ENCODE measurements at places on chromosomes 6 and 20.

GRCh38 chr20:32858189-32858588 is 534 bp upstream of the EFCAB8 start:
- no peak for DNase-seq

DNA sequence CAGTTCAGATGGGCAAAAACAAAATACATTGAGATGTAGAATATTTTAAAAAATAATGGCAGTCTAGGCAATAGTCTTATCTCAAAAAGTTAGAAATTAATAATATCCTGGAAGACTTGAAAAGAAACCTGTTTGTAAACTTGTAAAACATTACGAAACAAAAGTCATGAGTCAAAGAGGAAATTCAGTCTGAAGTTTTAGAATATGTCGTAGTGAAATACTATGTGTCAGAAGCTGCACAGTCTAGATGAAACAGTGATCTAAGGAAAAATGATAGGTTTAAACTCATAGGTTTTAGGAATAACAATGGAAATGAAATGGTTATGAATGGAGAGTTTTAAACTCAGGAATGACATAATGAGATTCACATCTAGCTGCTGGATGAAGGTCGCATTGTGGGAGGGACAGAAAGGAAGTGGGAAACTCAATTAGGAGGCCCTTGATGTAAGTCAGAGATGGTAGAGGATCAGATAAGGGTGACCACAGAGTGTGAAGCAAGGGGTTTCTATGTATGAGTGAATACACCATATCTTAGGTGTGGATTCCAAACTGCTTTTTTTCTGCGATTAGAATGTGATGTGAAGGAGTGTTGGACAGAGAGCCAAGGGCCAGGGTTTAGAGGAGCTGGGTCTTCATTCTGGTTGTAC is 2.8 kb downstream of the SNRPB2 start:
- no peak for DNase-seq

DNA sequence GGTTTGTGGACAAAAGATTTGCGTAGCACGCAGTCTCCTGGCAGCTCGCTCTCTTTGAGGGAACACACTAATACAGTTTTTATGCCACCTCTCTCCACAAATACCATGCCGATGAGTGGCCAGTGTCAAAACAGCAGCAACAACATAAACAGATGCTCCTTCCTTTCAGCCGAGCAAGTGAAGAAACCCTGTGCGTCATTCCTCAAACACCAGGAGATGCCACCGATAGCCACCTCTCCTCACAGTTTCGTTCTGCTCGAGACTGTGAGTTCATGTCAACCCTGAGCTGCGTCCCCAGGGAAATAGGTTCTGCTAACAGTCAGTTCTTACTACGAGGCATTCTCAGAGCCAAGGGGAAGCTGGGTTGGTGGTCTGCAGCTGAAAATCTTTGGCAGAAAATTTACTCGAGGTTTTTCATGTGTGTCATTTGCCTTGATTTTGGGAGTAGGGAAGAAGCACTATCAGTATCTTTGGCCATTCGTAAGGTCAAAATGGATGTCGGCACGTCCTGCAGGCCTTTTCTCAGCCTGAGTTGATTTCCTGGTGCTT is 59.9 kb downstream of the EYA2 start:
- no peak for DNase-seq

GRCh38 chr6:147506704-147507114 is 1.8 kb upstream of the SAMD5 start:
- no peak for DNase-seq

GRCh38 chr6:99250476-99250875 is 99.0 kb downstream of the FAXC start:
- no peak for DNase-seq

- DNase-seq, result no peak
These were observed 18.3 kb downstream of the CAPN11 start for GRCh38 chr6:44176762-44177509.

DNA sequence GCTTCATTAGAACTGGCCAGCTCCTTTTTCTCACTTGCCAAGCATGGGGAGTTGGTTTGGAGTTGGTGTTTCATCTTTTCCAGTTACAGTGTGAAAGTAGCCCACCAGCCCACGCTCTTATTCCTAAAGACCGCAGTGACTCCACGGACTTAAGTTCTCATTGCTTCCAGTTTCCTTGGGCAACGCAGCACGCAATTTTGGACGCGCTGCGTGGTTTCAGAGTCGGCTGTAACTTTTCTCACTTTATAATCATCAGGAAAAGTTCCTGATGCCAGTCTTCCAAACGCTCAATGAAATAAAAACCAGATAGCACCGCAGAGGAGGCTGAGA is 381 bp upstream of the PEX7 start:
- DNase-seq, result no peak

GRCh38 chr6:151205721-151206600 is 33.8 kb upstream of the AKAP12 start:
- no peak for DNase-seq

- DNase-seq, result no peak
These were observed 1075.8 kb upstream of the MANEA start for GRCh38 chr6:94501516-94501915.

GRCh38 chr6:21648475-21649050 is 55.0 kb downstream of the SOX4 start:
- no peak for DNase-seq

DNA sequence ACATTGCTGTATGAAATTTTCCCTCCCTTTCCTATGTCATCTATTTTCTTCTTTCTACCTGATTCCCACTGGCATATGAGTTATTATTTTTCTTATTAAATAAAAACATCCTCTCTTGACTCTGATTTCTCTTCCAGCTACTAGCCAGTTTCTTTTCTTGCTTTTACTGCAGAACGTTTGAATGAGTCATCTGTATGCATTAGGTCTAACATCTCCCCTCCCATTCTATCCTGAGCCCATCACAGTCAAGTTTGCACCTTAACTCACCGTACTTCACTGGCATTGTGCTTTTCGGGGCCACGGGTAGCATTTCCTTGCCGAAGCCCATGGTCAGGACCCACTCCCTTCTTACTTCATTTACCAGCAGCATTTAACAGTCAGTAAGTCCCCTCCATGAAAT is 65.7 kb downstream of the CARMIL1 start:
- DNase-seq, result no peak

DNA sequence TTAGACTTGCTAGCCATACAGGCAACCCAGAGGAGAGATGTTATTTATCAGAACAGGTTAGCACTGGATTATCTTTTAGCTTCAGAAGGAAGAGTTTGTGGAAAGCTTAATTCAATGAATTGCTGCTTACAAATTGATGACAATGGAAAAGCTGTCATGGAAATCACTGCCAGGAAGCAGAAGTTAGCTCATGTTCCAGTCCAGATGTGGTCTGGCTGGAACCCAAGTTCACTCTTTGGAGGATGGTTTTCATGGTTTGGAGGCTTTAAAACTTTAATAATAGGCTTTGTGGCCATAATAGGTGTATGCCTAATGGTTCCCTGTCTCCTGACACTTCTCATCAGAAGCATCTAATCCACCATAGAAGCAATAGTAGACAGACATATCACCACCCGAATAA is 699.0 kb downstream of the PHF3 start:
- DNase-seq, result no peak

DNA sequence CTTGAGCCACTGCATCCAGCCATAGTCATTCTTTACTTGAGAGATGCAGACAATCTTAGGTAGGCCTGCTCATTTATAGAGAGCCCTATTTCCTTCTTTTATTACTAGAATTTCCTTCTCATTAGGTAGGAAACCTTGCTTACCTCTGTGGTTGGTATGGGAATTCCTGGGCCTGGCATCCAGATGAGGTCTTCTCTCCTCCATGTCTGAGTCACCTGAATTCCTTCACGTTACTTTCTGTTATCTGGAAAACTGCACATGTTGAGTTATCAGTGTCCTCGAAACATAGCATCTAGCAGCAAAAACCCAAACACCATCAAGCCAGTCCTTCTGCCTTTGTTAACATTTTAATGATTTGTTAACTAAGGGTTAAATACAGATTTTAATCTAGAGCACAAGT is 2.2 kb downstream of the ZNFX1 start:
- DNase-seq, result no peak

GRCh38 chr20:1833728-1834726 is 61.2 kb upstream of the SIRPA start:
- DNase-seq, result no peak

GRCh38 chr6:44332585-44332984 is 9.9 kb upstream of the SPATS1 start:
- no peak for DNase-seq

GRCh38 chr6:155638200-155638599 is 182.6 kb upstream of the NOX3 start:
- no peak for DNase-seq

- DNase-seq, result no peak
These were observed 59.9 kb upstream of the PMEPA1 start for GRCh38 chr20:57769756-57770155.

- DNase-seq, result no peak
These were observed 2.0 kb downstream of the SPAG4 start for GRCh38 chr20:35617397-35618262.

GRCh38 chr6:47375426-47375825 is 65.7 kb upstream of the TNFRSF21 start:
- no peak for DNase-seq

DNA sequence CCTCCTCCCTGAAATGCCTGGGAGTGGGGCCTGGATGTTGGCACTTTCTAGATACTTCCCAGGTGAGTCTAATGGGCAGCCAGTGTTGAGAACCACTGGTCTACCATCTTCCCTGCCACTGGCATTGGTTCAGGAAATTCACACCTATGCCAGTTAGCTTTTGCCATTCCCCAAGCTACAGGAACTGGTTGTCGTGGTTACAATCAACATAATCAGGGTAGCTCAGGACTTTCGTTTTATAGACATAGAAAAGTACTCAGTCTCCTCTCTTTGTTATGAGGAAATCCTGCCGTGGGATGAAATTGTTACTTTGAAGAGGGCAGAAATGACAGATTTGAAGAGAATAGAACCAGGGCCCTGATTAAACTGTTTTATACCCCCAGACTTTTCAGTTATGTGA is 127.9 kb upstream of the FOXO3 start:
- DNase-seq, result no peak

DNA sequence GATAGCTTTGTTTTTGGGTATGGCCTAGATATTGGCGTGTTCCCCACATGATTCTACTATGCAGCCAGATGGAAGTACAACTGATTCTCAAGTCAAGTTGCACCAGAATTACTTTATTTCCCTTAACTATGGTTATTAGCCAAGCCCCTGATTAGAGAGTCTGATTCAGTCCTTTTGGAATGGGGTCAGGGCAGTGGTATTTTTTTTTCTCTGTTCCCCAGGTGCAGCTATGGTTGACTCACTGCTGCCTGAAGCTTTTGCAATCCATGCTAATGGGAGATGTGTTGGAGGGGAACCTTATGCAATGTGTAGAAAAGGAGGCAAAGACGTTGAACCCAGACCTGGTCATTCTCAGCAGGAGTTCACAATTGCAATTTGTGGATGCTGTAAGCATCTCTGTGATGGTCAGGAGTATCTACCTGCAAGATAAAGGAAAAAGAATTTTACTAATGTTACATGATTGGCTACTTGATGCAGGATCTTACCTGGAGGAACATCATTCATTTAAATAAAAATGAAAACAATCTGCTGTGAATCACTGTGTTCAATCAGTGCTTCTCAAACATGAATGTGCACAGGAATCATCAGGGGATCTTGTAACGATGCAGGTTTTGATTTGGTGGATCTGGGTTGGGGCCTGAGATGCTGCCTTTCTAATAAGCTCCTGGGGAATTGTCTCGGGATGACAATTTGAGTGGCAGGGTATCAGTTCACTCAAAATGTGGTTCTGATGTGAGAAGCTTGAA is 49.4 kb downstream of the PFDN4 start:
- no peak for DNase-seq

DNA sequence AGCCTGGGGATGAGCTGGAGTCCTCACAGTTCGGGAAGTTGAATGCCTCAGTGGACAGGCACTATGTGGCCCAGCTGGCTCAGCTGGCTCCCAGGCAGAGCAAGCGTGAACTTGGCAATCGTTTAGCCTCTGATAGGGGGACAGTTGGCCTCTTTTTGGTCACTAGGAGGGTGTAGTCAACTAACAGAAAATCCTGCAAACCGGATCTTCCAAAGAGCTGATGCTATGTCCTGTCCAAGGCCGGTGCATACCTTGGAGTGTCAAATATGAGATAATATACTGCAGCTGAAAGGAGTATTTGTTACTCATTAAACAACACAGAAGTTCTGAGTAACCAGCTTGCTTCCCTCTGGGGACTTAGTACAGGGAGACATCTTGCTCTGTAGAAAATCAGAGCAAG is 126.2 kb upstream of the EXOC2 start:
- DNase-seq, result no peak

DNA sequence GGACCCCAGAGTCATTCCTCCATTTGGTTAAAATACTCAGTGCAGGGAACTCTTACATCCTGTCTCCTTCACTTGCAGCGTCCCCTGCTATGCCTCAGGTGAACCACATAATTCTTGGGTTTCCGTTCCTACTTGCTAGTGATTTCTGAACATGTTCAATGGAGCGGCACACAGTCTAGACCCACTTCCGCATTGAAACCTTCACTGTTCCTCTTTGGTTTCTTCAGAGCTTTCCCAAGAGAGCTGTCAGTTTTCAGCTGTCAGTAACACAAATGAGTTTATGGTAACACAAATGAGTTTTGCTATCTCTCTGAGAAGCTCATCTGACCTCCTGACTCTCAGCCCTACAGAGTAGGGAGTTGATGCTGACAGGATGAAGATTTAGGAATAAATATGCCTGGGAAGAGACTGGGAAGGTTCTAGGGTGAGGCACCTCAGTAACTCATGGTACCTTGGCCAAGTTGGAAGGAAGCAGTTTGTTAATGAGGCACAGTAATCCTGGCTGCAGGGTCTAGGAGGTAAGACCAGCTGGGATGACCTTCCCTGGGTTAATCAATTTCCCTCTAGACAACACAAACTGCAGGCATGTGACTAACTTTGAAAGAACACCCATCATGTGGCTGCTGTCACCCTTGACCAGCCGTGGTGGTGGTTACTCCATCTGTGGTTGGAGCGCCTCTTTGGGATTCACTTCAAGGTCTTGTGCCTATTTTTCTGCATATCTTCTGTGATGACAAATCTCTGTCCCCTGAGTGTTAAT is 5.4 kb downstream of the SYS1 start:
- no peak for DNase-seq

DNA sequence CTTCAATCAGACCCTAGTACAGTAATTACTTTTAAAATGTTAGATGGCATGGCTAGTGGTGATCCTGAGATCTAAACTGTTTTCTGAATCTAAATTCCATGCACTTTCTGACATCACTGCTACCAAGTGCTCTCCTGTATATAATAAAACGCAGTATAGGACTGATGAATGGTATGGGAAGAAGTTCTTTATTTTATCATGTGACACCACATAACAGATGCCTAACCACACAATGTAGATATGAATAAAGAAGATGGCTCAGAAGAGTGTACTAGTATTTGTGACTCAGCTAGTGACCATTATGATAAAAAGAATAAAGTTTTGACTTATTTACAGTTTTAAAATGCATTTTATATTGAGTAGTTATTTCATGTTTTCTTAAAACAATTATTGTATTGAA is 8.5 kb downstream of the NDUFAF4 start:
- no peak for DNase-seq

Measured in stimulated activated CD8-positive, alpha-beta memory T cell treated with anti-CD3 and anti-CD28 coated beads, Interleukin-4, amount 100 ng/mL, for 1 hour (primary cell).